ENCODE measurements at places on chromosomes 2 and 18.

DNA sequence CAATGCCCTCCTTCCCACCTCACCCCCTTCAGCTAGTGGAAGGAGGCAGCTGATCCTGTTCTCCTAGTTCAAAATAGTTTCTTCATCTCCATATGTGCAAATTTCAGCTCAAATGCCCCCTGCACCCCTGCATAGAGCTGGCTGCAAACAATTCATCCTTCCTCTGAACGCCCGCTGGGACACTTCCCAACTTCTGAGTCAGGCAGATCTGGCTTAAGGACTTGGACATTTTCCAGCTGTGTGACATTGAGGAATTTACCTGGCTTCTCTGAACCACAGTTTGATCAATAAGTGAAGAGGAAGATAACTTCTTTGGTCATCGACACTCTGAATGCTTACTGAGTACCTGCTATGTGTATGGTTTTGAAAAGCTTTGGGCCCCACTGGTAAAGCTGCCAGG, 23.5 kb downstream of the PTGR3 start:
- DNase-seq = no peak

GRCh38 chr2:28465148-28465885, 30.5 kb upstream of the PLB1 start:
- no peak for DNase-seq

GRCh38 chr2:11719230-11719977, 27.0 kb upstream of the LPIN1 start:
- no peak for DNase-seq

- DNase-seq = no peak
Measured at GRCh38 chr2:104444889-104445288, 409.0 kb upstream of the POU3F3 start.

DNA sequence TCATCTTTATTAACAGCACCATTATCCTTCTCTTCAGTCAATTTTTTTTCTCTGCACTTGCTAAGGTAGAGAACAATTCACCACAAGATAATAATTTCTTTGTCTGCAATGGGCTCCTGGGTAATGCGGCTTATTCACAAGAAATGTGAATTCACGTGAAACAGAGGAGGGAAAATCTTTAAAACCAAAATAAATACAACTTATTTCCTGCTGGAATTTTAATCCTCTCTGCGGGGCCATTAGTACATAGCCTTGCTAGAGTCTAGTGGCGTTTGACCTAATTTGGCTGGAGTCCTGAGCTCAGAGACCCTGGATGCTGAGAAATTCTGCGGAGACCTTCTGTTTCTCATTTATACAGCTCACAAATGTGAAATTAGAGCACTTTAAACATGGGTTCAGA, 319.3 kb upstream of the MMADHC start:
- no peak for DNase-seq

DNA sequence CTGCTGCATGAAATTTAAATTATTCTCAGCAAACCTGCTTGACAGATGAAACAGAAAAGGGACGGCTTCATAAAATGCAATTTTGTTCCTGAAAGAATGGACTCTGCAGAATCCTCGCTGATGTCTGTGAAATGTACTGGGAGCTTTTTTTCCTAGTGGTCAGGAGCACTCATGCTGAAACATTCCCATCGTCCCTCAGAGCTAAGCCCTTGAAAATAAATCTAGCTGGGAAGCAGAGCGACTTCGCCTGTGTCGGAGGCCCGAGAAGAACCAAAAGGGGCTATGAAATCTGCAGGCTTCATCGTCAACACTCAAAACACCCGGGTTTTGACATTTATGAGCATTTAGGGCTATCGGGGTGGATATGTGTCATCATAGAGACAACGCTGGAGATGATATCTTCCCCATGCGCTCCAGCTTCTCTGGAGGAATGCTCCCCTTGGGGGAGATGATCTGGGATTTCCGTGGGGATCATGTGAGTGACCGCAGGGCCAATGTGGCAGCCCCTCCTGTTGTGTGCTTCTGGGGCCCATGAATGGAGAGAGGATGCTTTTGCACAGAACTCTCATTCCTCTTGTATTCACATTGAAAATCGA, 182.3 kb downstream of the KLHL29 start:
- no peak for DNase-seq

DNA sequence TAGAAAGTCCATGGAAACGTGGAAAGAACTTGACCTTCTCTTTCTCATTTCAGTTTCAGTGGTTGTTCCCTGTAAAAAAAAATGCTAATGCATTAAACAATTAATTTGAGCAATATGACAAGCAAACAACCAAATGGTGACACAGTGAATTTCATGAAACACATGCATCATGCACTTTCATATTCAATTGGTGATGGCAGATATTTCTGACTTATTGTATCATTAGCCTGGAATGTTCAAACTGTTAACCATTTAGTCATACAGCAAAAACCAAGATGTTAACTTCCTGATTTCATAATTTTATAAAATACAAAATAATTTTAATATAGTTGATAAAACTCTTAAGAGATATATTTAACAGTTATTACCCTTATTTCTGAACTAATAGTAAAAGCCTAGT, 85.5 kb downstream of the SCN1A start:
- DNase-seq = no peak

- DNase-seq = no peak
Measured at GRCh38 chr2:236857781-236858180, 227.9 kb upstream of the COPS8 start.
